ENCODE measurements at places on chromosomes 12 and 14.

GRCh38 chr14:23396781-23397407, 11.2 kb downstream of the MYH6 start:
- DNase-seq: no peak

GRCh38 chr12:53171725-53172329, 8.7 kb upstream of the ZNF740 start:
- DNase-seq: no peak

- DNase-seq: no peak
Observed at GRCh38 chr14:25837551-25837965, 760.3 kb downstream of the NOVA1 start.

DNA sequence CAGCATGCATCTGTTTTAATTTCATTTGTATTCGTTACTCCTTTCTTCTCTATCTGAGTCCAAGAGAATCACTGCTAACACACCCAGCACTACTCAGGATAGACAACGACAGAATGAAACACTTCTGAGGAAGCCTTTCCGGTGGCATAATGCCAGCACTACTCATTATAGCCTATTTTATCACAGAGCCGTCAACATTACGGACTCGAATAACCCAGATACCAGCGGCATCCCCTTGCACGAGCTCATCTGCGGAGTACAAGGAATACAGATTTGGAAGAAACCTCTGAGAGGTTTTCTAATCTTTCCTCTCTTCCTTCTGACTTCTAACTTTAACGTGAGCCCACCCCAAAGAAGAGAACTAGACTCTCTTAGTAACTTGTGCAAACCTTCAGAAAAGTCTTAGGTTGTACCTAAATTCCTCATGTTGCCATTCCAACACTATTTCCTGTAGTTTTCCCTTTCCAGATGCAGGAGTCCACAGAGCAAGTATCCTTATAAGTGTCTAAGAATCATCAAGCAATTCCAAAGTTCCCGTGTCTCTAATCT, 248.1 kb downstream of the APAF1 start:
- no peak for DNase-seq

DNA sequence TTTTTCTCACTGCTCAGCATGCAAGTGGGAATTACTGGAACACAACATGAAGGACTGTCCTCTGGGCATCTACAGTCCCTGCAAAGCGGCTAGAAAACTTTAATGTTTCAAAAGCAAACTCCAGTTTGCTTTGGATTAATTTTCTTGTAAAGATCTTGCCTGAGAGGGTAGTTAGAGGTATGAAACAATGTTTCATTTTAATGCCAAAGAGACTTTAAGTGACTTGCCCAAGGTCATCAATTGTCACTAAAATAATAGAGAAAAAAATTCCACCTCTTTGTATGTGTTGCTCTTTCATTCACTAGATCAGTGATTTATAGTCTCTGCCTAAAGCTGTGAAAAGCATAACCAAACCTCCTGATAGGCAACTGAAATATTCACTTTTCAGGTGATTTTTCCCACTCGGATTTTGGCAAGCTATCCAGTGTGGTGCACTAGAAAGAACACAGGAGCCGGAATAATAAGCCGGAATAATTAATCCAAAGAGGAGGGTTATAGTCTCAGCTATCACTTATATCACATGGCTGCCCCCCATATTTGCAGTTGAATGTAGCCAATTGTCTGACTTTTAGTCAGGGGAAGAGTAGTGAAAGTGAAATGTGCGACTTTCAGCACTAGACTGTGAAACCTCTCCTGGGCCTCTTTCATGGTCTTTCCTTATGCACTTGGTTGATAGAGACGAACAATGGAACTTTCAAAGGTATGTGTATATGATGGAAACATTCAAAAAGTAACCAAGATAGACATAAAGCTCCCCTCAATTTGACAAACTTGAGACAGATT, 107.7 kb downstream of the SLC6A15 start:
- no peak for DNase-seq

- no peak for DNase-seq
Observed at GRCh38 chr14:94636744-94637412, 24.7 kb downstream of the SERPINA3 start.

- peak; percentile 27 for DNase-seq
Observed at GRCh38 chr14:95098984-95099599, 58.2 kb downstream of the DICER1 start.

DNA sequence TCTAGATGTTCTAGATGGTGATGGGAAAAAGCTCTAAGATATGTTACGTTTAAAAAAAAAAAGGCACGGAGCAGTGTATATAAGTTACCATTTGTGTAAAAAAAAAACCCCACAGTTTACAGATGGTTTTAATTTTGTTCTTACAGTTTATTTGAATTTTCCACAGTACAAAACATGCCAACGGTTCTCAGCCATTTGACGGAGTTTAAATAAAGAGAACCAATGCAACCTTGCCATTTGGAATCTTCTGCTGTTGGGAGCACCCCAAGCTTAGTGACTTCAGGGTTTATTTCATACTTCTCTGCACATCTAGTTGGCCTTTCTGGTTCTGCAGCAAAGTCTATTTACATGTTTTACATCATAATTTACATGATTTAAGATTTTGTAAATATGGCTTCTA, 7.7 kb upstream of the HPD start:
- no peak for DNase-seq

- no peak for DNase-seq
Observed at GRCh38 chr12:66859751-66860440, 181.0 kb upstream of the GRIP1 start.

- no peak for DNase-seq
Observed at GRCh38 chr14:71444030-71444822, 488.0 kb upstream of the RGS6 start.

DNA sequence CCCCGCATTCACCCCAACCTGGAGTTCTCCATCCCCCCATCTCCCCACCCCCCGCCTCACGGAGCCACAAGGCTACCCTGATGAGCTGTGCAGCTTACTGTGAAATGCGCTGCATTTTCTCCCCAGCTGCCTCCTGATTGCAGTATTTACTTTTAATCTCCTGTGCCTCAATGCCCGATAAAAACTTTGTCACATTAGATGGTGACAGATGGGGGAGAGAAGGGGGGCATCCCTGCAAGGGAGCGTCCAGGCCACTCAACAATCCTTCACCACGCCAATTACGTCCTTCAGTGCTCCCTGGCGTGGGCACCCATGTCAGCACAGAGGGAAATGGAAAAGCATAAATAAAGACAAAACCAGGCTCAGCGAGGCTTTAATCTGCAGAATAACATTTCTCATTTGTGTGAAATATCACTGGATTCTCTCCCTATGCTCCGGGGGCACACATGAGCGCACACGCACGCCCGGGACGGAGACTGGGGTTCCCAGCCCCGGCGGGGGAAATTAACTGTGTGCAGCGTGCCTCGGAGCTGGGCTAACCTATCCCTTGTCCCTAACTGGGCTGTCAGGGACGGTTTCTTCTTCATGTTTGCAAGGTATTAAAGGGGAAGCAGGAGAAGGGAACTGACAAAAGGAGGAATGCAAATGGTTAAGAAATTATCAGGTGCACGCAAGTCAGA, 186.7 kb upstream of the VASH1 start:
- DNase-seq: no peak

DNA sequence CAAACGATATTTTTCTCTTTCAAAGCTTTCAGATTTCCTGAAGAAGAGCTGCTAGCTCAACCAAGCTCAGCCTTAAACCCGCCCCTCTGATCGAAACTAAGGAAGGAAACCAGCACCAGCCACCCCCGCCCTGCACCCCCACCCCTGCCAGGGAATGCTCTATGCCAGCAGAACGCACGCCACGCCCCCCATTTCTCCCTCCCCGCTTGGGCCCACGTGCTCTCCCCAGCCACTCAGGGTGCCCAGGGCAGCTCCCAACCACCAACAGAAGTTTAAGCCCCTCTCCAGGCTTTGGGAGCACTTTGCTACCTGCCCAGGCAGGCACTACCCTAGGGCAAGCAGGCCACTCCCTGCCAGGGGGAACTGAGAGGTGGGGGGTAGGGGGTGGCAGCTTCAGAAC, 18.8 kb upstream of the KRT78 start:
- peak; percentile 62 for DNase-seq

GRCh38 chr14:35047976-35048513, 2.0 kb downstream of the FAM177A1 start:
- no peak for DNase-seq

DNA sequence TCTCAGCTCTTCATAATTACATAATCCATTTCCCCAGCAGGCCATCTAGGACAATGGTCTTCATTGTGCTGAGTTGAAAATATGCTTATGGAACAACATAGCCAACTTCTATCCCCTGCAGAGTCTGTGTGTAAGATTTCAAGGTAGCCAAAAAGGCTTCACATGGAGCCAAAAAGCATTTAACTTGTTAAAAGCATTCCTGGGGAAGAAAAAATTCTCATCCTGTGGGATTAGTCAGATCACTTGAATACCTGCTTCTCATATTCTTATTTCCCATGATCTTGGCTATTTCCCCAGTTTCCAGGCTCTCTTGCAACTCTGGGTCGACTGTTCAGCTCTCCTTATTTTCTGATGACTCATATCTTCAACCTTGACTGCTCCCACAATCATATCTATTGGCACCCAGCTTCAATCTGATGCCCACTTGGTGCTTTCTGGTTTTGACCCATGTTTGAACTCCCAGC, 178.9 kb downstream of the KLHL28 start:
- DNase-seq: no peak

- DNase-seq: no peak
Observed at GRCh38 chr14:99679543-99679942, 4.6 kb upstream of the CYP46A1 start.

DNA sequence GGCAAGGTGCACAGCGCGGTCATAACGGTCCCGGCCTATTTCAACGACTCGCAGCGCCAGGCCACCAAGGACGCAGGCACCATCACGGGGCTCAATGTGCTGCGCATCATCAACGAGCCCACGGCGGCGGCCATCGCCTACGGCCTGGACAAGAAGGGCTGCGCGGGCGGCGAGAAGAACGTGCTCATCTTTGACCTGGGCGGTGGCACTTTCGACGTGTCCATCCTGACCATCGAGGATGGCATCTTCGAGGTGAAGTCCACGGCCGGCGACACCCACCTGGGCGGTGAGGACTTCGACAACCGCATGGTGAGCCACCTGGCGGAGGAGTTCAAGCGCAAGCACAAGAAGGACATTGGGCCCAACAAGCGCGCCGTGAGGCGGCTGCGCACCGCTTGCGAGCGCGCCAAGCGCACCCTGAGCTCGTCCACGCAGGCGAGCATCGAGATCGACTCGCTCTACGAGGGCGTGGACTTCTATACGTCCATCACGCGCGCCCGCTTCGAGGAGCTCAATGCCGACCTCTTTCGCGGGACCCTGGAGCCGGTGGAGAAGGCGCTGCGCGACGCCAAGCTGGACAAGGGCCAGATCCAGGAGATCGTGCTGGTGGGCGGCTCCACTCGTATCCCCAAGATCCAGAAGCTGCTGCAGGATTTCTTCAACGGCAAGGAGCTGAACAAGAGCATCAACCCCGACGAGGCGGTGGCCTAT, 875 bp downstream of the HSPA2 start:
- no peak for DNase-seq

- DNase-seq: no peak
Observed at GRCh38 chr14:58865514-58866281, 227.9 kb downstream of the DACT1 start.

DNA sequence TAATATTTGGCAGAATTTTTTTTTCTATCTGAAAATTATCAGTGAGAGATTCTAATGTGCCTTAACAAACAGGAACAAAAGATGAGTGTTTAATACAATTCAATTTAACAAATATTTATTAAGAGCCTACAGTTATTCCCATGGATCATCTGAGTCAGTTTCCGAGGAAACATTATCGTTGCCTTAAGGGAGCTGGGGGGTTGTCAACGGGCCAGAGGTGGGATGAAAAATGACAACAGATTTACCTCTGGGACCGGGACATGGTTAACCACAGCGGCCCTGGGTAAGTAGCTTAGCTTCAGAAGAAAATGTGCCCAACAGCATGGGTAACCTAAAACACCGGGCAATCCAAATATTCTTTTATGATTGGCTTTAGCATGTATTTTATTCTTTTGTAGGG, 113.6 kb downstream of the DAD1 start:
- no peak for DNase-seq

GRCh38 chr14:58216544-58216943, 16.6 kb downstream of the ACTR10 start:
- DNase-seq: no peak

- no peak for DNase-seq
Observed at GRCh38 chr12:119661882-119662281, 6.1 kb upstream of the PRKAB1 start.

DNA sequence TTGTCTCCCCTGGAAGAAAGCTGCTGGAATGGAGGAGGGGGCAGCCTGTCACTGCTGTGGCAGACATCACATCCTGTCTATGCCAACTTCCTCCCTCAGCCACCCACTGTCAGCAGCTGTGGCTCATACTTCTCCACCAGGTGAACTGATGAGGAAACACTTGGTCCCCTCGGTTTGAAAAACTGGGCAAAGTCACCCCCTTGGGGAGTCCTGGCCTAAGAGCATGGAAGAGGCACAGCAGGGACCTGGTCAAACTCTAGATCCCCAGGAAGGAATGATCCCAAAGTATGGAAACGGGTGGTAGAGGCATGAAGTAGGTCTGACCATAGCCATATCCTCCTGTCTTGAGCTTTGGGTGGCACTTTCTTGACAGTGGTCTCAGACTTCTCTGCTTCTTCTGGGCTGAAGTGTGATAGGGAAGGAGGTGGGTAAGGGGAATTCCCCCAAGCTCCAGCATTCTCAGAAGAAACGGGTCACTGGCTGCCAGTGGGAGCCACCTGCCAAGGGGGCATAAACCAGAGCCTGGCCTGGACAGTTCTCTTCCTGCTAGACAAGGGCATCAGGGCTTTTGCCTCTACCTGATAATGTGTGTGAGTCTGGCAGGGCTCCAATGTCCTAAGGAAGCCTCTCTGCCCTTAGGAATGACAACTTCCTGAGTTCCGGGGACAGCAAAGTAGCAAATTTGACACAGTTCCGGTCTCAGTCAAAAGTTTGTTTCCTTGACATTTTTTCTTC, 36.0 kb downstream of the FMNL3 start:
- DNase-seq: peak; percentile 77

DNA sequence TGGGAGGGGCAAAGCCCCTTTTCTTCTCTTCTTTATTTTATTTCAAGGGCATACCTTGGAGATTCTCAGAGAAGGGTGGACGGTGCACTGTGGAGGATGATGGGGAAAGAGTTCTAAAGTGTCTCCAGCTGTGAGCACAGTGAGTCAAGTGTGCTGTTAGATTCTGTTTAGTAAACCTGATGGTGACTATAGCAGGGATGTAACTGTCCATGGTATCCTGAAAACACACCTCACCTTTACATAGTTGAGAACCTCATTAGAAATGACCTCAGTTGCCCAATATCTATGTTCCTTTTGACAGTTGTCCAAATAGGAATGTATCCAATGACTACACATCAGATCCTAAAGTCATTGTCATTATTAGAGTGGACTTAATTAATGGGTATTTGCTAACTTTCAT, 38.0 kb downstream of the CNTN1 start:
- DNase-seq: no peak

- DNase-seq: no peak
Observed at GRCh38 chr12:12167847-12168246, 97.1 kb downstream of the BCL2L14 start.

All from CD4-positive, alpha-beta T cell treated with Interleukin-6 at 100 ng/mL for 8 hours (primary cell).